ENCODE measurements at places on chromosomes 6 and 20.

- DNase-seq: no peak
These were observed 1.2 kb upstream of the PI3 start for GRCh38 chr20:45173522-45173921.

GRCh38 chr6:122838060-122838780 lies 49.2 kb downstream of the SMPDL3A start:
- DNase-seq: no peak

- DNase-seq: no peak
These were observed 851.0 kb upstream of the FLRT3 start for GRCh38 chr20:15188415-15188814.

GRCh38 chr20:19616620-19617019 lies 141.4 kb upstream of the RIN2 start:
- no peak for DNase-seq

DNA sequence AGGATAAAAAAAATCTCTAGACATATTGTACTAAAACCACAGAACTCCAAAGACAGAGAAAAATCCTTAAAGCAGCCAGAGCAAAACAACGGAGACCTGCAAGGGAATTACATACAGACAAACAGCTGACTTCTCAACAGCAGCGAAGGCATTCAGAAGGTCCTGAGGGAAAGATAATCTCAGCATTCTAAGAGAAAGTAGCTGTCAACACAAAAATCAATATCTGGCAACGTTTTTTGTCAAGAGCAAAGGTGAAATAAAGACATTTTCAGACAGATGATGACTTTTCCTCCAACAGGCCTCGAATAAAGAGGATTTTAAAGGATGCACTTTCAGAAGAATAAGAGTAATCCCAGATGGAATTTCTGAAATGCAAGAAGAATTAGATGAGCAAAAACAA lies 6.1 kb upstream of the SCGN start:
- no peak for DNase-seq
